Left hindlimb (tissue), 1 donor: ENCODE measurements at places on chromosomes 1 and 21.

- no peak for DNase-seq
Observed at GRCh38 chr1:208034135-208034534, 123.2 kb upstream of the CD34 start.

- no peak for DNase-seq
Observed at GRCh38 chr1:216937491-216937890, 214.3 kb upstream of the ESRRG start.

- no peak for DNase-seq
Observed at GRCh38 chr21:36169470-36170128, 13.0 kb downstream of the DOP1B start.

GRCh38 chr21:19343711-19344110 is 940.1 kb upstream of the TMPRSS15 start:
- DNase-seq = no peak

DNA sequence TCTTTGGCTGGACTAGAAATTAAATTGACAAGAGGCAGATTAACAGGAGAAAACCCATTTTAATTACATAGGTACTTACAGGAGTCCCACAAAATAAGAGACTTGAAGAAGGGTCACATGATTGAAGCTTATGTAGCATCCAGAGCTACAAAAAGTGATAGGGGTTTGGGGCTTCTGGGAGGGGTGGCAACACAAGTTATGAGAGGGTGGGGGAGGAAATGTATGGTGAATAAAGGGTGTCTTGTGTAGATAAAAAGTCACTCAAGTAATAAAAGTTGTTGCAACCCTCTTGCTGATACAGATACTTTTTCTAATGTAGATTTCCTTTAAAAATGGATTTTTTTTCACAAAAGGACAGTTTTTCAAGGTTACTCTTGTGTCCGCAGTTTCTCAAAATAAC is 24.0 kb downstream of the USP25 start:
- no peak for DNase-seq

GRCh38 chr1:223363856-223364684 is at the start of gene SUSD4:
SUSD4 (minus strand) TSS chr1:223364176; CDS start chr1:223363425, 751 bp downstream.
- DNase-seq = peak; percentile 45

DNA sequence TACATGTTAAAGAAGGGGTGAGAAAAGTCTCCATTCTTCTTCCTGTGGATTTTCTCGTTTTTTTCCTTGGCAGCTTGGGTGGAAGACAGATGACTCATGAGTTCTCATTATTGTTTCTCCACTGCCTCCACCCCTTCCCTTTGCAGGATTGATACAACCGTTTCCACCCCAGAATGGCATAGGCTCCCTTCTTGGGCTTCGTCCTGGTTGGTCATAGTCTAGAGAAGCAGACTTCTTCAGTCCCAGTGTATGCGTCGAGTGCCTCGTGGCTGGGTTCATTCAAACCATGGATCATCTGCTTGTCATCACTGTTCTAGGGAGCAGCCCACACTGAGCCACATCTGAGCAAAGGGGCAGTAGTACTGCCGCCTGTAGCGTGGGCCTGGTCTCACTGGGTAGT is 13.7 kb downstream of the PTGFRN start:
- no peak for DNase-seq

- no peak for DNase-seq
Observed at GRCh38 chr21:32525282-32525681, 60.0 kb downstream of the TCP10L start.

GRCh38 chr1:176101951-176102642 is 105.0 kb downstream of the COP1 start:
- no peak for DNase-seq

GRCh38 chr21:40160911-40161310 is 293.7 kb downstream of the PCP4 start:
- no peak for DNase-seq

DNA sequence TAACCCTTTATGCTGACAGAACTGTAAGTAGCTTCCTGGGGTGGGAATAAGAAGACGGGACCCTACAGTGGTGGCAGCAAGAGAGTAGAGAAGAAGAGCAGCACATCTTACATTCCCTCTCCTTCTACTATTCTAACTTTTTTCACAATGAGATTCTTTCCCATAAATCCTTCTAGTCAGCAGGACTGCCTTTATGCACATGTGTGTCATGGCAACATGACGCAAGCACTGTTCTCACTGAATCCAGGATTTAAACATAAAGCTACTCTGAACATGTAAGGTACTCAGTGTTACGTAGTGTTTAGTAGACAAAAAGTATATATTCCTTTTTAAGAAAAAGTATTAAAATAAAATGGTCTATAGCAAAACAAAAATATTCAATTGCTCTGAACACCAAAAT is 309.7 kb upstream of the LYPLAL1 start:
- DNase-seq = no peak

GRCh38 chr1:97094247-97094972 is 372.8 kb downstream of the PTBP2 start:
- DNase-seq = no peak

- DNase-seq = no peak
Observed at GRCh38 chr1:91891454-91891853, 5.5 kb upstream of the TGFBR3 start.

DNA sequence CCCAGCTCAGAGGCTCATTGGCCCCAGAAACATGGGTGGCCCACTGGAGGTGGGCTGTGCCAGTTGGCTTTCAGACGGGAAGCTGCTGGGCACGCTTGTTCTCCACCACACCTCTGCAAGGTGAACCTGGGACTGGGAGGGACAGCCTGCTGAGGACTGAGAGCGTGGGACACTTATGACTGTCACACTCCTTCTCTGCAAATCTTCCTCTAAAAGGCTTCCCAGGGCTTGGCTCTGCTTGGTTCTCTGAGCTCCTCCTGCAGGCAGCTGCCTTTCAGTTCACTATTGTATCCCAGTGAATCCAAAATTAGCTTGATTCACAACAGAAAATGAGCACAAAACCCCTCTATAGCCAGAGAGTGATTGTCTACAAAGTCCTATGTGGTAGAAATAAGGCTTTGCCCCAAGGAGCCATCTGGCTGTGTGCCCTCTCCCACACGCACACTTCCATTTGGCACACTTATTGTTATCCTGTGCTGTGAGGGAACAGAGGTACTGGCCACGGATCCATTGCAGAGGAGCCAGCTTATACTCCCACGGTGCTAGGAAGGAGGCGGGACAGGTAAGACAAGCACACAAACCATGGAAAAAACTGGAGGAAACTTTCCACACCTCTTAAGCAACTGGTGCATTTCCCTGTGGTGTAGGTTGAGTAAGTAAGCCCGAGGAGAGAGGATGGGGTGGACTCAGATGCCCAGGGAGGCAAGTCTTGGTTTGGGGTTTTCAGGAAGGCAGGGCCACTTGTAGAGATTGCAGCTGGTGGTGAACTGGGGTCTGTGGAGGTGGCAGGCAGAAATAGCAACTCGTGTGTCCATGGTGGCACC is 18.9 kb upstream of the BTG2 start:
- peak; percentile 40 for DNase-seq

GRCh38 chr1:74422421-74423292 is 89.8 kb downstream of the LRRC53 start:
- no peak for DNase-seq

DNA sequence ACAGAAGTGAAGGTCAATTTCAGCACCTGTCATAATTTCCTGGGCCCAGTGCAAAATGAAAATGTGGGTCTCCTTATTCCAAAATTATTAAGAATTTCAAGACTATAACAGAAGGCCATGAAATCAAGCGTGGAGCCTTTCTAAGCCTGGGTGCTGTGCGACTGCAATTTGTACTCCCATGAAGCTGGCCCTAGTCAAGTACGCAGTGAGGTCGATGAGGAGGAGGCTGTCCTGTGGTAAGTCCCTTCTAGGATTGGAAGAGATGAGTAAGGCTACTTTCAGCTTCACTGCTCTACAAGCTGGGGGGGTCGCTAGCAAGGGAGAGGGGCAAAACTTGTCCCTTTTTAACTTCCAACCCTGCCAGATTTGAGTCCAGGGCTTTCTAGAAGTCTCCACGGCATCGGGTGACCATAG is 410 bp upstream of the NUDC start:
- DNase-seq = no peak

DNA sequence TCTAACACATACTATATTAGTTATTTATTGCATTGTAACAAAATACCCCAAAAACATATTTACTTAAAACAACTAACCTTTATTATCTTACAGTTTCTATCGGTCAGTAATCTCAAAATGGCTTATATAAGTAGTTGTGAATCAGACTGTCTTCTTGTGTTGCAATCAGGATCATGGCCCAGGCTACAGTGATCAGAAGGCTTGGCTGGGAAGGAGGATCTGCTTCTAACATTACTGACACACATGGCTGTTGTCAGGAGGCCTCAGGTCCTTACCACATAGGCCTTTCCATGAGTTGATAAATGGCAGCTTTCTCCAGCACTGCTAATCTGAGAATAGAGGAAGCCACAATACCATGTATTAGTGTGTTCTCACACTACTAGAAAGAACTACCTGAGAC is 33.7 kb downstream of the CFH start:
- DNase-seq = no peak

- no peak for DNase-seq
Observed at GRCh38 chr1:35180776-35181374, 12.1 kb downstream of the SFPQ start.

DNA sequence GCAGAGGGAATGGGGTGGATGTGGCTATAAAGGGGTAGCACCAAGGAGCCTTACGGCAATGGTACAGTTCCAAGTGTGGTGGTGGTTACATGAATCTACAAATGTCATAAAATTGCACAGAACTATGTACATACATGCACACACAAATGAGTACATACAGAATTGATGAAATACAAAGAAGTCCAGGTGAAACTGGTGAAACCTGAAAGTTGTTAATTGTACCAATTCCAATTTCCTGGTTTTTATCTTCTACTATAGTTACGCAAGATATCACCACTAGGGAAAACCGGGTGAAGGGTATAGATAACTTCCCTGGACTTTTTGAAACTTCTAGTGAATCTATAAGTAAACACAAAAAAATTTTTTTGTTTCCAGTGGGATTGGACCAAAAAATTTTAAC is 18.9 kb downstream of the HSF2BP start:
- no peak for DNase-seq

DNA sequence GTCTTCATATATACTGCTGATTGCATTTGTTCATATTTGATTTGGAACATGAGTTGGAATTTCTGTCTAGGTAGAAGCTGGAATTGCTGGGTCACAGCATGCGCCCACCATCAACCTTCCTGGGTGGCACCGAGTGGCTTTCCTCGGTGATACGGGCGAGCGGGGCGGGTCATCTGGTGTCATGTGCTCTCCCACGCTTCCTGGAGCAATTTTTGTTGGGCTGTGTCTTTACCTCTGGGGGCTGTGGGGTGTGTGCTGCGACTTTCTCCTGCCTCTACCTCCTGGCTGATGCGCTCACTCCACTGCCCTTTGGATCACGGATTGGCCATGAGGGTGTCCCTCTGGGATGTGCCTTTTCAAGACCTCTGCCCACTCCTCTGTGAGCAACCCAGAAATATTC is 108.7 kb upstream of the COL6A1 start:
- no peak for DNase-seq

GRCh38 chr21:16620786-16621320 is 891.1 kb downstream of the USP25 start:
- DNase-seq = no peak

GRCh38 chr21:42850866-42851391 is 28.4 kb downstream of the WDR4 start:
- no peak for DNase-seq

GRCh38 chr1:89487972-89488371 is 36.7 kb upstream of the LRRC8B start:
- no peak for DNase-seq
